ENCODE measurements at places on chromosomes 13 and 19.

DNA sequence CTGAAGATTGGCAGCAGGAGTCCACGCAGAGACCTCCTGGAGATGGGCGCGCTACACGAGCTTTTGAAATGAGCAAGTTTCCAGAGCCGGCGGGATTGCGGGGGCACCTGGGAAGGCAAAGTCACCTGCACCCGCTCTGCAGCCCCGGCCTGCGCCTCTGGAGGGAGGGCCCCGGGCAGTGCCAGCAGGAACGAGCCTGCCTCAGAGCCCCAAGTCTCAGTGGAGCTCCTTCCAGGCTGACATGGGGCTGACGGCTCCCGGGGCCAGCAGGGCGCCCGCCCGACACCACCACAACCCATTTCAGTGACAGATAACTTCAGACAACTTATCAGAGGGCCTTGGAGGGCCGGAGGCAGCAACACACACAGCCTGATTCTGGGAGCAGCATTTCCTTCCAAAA lies 45.0 kb downstream of the RASA3 start:
- no peak for DNase-seq

DNA sequence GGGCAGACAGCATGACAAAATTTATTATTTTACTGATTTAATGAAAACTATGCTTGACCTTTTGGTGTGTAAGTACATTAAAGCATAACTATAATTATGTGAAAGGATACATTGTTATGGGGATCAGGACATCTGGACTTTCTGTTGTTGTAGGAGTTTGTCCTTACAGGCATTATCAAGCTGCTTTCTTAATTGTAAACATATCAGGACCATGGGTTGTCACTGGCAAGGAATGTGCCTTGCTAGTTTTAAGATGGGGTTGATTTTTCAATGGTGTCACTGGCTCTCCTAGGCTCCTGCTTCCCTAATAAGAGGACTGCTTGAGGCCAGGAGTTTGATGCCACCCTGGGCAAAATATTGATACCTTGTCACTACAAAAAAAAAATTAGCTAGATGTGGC lies 32.6 kb downstream of the KBTBD6 start:
- DNase-seq, result no peak

DNA sequence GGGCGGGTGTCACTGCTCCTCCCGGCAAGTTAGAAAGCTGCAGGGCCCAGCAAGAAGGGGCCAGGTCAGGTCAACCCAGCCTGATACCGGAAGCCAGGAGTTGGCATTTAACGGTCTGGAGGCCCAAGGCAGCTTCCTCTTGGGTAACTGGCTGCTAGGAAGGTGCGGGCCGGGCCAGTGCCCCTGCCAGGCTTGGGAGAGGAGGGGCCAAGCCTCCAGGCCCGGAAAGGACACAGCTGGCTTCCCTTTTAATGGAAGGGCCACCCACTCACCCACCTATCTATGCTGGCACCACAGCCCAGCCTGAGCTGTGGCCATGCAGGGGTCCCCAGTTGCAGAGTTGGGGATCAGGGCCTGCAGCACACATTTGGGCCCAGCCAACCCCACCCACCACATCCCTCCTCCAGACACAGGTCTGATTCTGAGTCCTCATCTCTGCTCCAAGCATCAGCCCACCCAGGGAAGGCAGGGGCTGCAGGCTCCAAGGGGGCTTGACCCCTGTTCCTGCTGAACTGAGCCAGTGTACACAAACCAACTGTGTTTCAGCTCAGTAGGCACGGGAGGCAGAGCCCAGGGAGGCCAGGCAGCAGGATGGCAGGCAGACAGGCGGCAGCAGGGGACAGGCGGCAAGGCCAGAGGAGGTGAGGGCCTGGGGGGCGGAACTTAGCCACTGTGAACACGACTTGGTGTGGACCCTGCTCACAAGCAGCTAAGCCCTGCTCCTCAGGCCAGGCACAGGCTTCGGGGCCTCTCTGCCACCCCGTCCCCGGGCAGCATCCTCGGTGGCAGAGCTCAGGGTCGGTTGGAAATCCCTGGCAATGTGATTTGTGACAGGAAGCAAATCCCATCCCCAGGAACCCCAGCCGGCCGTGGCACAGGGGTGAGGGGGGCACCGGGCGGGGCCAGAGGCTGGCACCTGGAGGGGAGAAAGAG lies 40.8 kb downstream of the ZSWIM4 start:
- DNase-seq, result no peak

DNA sequence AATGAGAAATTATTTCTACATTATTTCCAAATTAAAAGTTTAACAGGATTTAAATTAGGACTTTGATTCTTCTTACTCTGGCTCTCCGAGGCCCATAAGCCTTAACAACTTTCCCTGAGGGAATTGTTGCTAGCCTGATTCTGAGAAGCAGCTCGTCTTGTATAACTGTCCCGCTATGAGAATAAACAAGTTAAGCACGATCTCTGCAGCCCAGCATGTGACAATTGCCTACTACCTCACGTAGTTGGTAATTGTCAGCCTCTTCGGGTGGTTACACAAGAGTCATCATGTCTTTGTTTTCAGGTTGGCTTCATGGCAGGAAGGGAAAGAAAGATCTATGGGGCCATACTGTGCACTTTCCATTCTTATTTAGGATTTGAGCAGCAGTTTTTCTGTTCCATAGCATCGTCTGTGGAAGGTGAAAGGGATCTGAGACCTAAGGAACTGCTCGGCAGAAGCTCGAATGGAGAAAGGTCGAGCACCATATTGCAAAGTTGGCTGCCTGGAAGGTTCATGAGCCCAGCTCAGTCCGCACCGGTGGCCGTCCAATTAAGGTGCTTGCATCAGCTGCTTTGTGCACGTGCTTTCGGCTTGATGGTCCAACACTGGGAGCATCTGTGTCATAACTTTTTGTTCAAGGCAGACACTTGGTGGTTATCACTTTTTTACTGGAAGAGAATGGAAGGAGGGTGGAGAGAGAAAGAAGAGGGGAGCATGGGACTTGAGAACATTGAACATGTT lies 1.8 kb upstream of the STARD13 start:
- no peak for DNase-seq

DNA sequence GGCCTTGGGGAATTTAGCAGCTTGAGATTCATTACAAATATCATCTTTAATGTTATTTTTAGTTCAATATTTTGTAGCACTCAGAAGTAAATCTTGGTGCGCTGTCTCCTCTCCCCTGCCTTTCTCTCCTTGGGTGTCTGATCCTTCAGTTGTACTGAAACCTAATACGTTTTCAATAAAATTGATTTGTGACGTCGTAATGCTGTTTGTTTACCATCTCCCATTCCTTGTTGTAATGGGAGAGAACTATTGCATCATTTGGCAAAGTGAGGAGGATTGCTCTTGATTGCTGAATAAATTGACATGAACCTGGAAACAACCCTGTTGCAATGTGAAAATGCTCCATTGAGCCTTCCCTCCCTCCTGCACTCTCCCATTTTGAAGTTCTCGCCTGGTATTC lies 43.2 kb upstream of the TSHZ3 start:
- no peak for DNase-seq

GRCh38 chr19:55649268-55650125 lies 1.5 kb downstream of the CCDC106 start:
- DNase-seq, result no peak

GRCh38 chr13:23918208-23918607 lies 20.9 kb upstream of the C1QTNF9B start:
- DNase-seq, result no peak

GRCh38 chr13:34086281-34086680 lies 268.3 kb downstream of the RFC3 start:
- DNase-seq, result no peak

DNA sequence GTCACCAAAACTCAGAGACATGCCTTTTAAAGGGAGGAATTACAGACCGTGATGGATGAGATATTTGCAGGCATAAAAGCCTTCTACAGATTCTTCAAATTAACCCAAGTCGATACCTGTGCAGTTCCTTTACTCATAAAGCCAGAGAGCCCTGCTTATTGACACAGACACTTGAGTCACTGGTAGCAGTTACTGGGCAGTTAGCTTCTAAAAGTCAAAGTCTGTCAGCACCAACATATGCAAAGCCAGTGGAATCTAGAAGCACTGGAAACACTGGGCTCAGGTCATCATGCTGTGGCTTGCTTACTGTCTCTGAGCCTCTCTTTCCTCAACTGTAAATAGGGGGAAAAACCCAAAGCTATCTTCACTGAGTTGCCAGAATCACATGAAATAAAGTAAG lies 25.7 kb upstream of the LRCH1 start:
- DNase-seq, result no peak

GRCh38 chr13:106372199-106373155 lies 163.0 kb downstream of the EFNB2 start:
- DNase-seq, result no peak

DNA sequence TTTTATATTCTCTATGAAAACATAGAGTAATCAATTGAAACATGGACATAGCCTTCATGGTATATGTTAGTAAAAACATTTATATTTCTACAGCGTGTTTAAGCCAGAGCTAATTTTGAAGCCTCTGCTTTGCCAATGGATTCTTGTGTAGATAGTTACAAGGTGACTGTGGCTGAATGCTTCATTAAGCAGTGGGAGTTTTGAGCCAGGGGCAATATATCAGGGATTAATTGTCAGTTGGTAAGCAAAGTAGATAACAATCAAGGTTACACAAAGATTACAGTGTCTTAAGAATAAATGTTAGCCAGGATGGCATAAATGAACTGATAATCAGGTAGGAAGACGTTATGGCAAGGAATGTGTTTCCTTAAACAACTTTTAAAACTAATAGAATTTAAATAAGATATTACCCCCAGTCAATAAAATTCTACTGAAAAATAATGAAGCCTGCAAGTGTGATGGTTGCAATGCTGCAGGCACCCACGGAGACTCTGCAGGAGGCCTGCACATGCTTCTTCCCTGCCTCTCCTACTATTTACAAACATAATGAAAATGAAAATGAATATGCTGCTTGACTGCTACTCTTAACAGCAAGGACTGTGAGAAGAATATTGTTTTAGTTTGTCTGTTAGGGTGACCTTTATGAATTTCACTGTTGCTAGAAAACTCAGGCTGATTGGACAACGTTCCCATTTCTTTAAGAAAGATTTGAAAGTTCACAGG lies 588.5 kb downstream of the GPC5 start:
- no peak for DNase-seq

DNA sequence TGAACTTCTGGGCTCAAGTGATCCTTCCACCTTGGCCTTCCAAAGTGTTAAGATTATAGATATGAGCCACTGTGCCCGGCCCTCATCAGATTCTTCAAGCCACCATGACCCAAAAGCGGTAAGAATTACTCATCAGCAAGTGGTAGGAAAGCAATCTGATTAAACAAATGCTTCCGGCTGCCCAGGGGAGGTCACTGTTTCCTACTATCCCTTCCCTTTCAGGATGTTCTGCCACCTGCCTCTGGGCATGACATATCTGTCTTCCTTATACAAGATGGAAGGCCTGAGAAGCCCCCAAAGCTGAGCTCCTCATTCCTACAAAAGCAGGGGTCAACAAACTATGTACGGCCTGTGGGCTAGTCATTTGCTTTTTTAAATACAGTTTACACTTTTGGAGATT lies 7.0 kb downstream of the ABHD8 start:
- no peak for DNase-seq

- no peak for DNase-seq
Measured at GRCh38 chr13:26502826-26503225, 54.7 kb upstream of the WASF3 start.

DNA sequence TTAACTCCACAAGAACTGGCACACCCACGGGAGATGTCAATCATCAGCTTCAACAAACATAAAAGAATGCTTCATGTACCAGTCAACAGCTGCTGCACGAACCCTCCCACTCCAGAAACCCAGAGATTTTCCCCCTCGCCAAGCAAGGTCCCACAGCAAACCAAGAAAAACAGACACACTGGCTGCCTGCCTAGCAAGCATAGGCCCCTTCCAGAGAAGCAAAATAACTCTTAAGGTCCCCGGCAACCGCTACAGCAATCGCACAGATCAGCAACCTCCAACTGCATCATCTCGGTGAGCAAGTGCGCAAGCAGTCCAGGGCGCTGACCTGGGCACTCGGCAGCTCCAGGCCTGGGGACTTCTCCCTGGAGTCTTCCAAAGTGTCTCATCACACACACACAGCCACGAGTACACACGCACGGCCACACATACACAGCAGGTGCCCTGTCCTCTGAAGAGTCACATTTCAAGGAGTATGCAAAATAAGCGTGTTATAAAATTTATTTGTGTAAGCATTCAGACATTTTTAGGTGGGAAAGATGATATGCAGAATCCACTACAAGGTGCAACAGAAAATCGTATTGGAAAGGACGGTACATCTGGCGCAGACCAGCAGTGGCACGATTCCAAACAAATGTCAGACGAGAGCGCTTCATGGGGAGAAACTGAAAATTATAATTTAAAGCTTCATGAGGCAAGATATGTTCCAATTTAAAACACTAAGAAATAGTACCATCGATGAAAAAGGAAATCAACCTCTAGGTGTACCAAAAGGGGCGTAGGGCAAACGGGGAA lies 125.0 kb downstream of the STK24 start:
- no peak for DNase-seq

GRCh38 chr19:966485-967088 lies 17.6 kb upstream of the WDR18 start:
- DNase-seq, result no peak

GRCh38 chr13:70255406-70255991 lies 147.2 kb upstream of the KLHL1 start:
- DNase-seq, result no peak

DNA sequence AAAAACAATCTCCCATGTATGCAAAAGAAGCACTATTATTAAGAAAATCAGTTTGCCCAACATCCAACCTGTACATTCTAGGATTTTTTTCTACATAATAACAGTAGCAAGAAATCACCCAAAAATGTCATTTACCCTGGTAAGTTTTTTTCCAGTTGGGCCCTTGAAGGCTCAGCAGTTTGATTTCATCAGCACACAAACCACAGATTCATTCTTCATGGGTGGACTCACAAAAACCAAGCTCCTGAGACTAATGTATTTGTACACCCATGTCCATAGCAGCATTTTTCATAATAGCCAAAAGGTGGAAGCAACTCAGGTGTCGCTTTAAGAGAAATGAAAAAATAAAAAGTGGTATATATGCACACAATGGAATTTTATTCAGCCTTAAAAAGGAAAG lies 210.1 kb downstream of the TBC1D4 start:
- DNase-seq, result no peak

DNA sequence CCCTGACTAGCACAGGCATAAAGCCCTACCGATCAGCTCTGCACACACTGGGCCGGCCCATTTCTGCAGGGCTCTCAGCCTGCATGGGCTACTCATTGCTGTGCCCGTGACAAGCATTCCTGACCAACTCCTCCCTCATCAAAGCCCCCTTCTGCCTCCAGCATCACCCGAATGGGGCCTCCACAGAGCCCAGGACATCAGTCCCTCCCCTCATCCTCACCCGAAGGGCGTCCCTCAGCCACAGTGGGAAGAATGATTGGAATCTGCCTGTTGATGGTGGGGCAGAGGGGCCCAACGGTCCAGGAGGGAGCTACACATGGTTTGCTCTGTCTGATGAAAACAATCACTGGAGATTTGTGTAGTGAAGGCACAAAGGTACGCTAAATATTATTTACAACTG lies 43.8 kb downstream of the SERP2 start:
- no peak for DNase-seq
